GM06990 (cell line): ENCODE measurements at places on chromosomes 2 and 18.

DNA sequence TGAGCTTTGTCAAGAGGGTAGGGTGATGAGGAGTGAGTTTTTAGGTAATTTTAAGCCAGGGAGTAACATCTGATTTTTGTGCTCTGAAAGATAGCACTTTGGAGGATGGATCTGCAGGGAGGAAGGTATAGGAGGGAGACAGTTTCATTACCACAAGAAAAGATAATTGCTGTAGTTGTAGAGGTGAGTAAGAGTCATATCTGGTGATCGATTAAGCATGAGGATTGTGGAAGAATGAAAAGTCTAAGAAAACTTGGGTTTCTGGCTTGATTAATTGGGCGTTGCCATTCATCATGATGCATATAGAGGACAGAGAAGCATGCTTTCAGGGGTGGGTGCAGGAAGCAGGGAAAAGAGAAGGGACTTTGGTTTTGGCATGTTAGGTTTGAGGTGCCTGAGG is 18.5 kb downstream of the KCMF1 start:
- no peak for DNase-seq

DNA sequence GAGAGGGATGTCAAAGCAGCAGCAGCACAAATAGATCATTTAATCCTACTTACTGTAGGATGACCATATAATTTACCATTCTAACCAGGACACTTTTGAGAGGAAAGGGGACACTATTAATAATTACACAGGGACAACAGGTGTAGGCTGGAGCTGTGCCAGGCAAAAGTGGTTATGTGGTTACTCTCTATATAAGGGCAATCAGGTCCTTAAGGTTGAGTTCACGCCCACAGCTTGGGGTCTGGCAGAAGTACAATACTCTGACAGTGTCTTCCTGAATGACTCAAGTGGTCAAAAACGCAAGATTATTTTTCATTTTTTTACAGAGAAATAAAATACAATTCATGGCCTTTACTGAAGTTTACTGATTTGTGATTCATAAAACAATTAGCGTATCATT is 2.8 kb downstream of the PREPL start:
- peak; percentile 36 for DNase-seq

DNA sequence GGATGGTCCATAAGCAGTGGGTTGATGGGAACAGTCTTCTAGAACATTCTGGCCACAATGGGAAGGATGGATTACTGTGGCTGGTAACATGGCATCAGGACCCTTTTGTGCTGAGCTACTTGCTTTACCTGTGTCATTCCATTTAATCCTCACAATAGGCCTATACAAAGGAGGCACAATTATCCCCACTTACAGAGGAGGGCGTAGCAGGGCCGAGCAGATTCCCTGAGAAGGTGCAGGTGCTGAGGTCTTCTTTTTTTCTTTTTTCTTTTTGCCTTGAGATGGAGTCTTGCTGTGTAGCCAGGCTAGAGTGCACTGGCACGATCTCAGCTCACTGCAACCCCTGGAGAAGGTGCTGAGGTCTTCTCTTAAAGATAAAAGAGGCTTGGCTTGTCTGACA is 6.7 kb upstream of the LRRC30 start:
- DNase-seq, result no peak

DNA sequence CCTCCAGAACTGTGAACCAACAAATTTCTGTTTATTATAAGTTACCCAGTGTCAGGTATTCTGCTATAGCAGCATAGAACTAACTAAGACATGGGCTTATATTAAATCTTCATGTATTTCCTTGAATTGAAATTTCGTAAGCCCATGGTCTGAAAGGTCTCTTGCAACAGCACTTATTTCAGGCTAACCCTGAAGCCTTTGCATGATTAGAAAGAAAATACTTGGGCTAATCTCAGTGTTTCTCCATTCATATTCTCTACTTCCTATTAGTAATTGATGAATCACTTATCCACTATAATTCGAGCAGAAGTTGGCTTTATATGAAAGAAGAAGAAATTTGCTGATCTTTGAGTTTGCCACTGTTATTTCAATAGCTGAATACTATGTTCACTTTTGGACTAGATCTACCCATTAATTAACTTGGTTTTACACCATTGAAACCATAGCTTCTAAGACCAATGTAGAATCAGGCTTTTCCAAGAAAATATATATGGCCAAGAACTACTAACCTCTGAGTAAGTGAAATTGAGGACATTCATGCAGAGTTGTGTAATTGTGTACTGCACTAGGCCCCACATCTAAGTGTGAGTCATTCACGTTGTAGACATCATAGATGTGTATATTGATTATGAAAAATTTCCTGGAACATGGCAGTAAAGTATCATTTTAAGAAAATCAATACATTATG is 731.6 kb downstream of the SOCS6 start:
- DNase-seq, result no peak

DNA sequence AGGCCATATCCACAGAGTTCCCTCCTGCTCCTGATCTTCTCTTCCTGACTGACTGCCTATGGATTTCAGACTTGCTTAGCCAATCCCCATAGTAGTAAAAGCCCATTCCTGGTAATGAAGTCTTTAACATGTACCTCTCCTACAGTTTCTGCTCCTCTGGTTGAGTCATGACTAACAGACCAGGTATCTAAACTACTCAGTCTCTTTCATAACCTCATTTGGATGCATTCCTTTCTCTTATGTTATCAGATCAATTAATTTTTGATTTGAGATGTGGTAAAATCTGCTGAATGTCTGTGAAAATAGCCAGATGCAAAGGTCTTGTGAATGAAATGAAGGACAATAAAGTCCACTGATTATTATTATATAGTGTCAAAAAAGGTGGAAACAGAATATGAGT is 198.0 kb downstream of the NBAS start:
- DNase-seq, result no peak

- no peak for DNase-seq
These were observed 112.5 kb upstream of the GLI2 start for GRCh38 chr2:120622886-120623753.
